Activated CD8-positive, alpha-beta memory T cell treated with anti-CD3 and anti-CD28 coated beads for 1 hour (primary cell): ENCODE measurements at places on chromosomes 2 and 18.

DNA sequence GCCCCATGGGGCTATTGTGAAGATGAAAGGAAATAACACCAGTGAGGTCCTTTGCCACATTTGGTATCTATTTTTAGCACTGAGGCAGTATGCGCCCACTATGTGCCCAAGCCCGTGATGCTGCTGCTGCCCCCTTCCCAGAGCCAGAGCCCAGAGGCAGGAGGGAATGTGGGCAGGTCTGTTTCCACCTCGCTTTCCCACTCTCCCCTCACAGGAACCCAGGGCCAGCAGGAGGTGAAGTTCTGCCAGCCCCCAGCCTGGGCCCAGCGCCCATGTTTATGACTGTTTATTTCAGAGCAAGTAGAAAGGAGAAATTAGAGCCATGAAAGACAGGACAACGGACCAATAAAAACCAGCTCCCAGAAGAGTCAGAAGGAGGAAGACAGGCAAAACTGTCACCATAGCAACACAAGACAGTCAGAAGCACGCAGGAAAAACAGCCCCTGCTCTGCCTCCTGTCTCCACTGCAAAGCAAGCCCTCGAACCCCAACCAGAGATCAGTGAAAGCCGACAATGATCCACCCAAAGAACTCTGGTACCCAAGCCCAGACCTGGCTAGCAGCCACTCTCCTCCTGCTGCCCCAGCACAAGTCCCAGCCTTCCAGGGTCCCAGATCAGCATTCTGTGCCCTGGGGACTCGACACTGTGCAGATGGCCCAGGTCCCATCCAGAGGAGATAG lies 1.4 kb downstream of the CYRIA start:
- no peak for DNase-seq

GRCh38 chr2:231648579-231649174 lies 56.0 kb downstream of the TEX44 start:
- no peak for DNase-seq

- no peak for DNase-seq
These were observed 344.9 kb downstream of the LPIN1 start for GRCh38 chr2:12091201-12091806.

DNA sequence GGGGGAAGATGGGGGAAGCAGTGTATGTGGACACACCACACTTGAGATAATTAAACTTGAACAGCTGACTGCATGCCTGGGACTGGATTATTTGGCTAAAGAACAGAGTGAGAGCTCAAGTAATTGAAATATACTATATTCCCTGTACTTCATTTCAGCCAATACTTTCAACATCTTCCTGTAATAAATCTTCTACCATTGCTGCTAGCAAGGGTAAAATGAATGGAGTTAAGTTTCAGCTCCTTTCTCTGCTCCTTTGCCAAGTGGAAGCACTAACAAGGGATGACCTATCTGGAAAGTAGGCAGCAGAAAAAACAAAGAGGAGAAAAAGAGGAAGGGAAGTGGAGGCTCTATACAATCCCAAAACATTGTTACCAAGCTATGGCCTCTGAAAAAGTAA lies 50.9 kb downstream of the MMADHC start:
- DNase-seq: no peak

DNA sequence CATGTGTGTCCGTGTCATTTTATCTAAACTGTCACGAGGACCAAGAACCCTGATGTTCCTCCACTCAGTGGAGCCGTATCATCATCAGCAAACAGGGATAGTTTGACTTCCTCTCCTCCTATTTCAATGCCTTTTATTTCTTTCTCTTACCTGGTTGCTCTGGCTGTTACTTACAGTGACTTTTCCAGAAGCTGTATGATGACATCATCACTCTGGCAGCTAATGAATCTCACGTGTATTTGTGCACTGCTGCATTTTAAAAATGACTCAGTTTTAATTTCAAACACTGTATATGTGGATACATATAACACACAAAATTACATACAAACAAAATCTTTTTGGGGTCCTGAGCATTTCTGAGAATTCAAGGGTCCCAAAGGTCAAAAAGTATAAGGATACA lies 481.4 kb downstream of the CDH2 start:
- no peak for DNase-seq

GRCh38 chr2:73134471-73134870 lies 21.7 kb upstream of the RAB11FIP5 start:
- no peak for DNase-seq

- peak; percentile 35 for DNase-seq
These were observed 146.3 kb downstream of the RTN4 start for GRCh38 chr2:54903736-54904554.

- DNase-seq: no peak
These were observed 213.8 kb downstream of the SP3 start for GRCh38 chr2:173751245-173751975.

DNA sequence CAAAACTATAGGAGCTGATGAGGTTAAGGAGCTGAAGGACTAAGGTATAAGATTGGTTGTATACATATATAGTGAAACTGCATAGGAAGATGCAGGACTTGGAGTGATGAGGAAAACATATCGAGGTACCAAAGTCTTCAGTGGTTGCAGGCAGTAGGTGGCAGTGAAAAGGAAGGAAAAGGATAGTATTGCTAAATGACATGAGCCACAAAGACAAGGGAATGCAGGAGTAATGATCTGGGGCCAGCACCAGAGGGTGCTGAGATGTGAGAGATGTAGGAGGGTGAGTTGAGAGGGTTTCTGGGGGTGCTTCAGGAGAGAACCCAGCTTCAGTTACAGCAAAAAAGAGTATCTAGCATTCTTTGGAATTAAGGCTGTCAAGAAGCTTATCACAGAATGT lies 172.2 kb upstream of the MYO3B start:
- DNase-seq: no peak

GRCh38 chr2:218806346-218806978 lies 24.5 kb downstream of the CYP27A1 start:
- no peak for DNase-seq
